T1000 (cell line): ENCODE measurements at places on chromosomes 4 and X.
A peak's percentile ranks its signal among the peaks of the same experiment; 100 is the strongest.

- DNase-seq = no peak
These were observed 29.9 kb upstream of the CXXC4 start for GRCh38 chr4:104524591-104524990.

DNA sequence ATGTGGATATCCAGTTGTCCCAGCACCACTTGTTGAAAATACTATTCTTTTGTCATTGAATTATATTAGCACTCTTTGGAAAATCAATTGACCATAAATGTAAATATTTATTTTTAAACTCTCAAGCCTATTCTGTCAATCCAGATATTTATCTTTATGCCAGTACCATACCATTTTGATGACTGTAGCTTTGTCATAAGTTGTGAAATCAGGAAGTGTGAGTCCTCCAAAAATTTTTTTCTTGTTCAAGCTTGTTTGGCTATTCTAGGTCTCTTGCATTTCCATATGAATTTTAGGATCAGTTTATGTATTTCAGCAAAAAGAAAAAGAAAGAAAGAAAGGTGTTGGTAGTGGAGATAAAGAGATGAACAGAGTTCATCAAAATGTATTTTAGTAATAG is 8.2 kb upstream of the SMPX start:
- DNase-seq = no peak

- no peak for DNase-seq
These were observed 138.4 kb upstream of the HCCS start for GRCh38 chrX:10972706-10973105.

DNA sequence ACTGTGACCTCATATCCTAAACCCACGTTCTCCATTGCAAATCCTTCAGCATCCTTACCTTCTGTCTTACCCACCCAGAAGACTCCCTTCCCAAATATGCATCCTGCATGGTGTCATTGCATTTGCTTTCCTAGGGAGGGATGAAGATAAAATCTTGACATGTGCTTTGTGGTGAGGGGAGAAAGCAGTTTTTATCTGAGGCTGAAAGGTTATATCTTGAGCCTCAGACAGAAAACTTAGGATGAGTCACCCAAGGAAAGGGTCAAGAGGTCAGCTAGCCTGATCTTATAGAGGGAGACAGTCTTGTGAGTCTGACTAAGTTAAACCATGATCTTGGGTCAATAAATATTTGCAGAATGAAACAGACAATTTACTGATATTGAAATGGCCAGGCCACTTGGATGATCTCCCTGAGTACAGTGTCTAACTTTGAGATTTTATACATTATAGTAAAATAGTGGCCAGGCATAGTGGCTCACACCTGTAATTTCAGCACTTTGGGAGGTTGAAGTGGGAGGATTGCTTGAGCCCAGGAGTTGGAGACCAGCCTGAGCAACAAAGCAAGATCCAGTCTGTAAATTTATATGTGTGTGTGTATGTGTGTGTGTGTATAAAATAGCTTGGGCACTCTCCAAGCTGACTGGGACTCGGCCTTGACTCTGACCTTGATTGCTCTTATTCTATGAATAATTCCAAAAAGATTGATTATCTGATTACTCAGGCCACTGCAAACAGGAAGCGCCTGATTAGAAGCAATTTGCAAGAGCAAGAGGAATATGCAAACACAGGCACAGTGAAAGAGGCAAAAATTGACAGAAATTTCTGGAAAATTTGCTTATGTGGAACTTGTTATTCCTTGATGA is 15.4 kb upstream of the FAM9C start:
- peak; percentile 1 for DNase-seq

DNA sequence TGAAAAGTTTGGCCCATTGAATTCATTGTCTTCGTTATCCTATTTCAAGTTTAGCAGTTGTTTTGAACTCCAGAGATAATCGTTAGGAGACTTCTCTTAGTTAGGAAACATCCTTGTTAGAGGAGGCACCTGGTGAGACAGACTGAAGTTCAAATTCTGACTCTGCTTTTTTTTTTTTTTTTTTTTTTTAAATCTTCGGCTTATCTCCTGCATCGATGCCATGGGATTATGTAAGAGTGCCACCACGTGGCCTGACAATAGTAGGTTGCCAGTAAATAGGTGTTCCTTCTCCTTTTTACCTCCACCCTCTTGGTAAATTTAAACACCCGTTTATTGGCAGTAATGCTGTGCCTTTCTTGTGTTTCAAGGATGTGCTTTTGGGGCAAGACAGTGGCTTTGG is 149.3 kb downstream of the SOWAHB start:
- DNase-seq = no peak

- no peak for DNase-seq
These were observed 1.0 kb downstream of the ENAM start for GRCh38 chr4:70629469-70630090.

- no peak for DNase-seq
These were observed 294.6 kb downstream of the TRIML1 start for GRCh38 chr4:188433741-188434315.

- DNase-seq = no peak
These were observed 167.5 kb downstream of the CDS1 start for GRCh38 chr4:84750260-84750959.
